ENCODE measurements at places on chromosomes 3 and 15. TPM values are rescaled to one million over a fixed set of nuclear protein-coding genes. Genes with fewer than 3 reads are reported as not detected.
A peak's percentile ranks its signal among the peaks of the same experiment; 100 is the strongest.

SCAMP5 gene
- 2.2 TPM for total RNA-seq

- no peaks in the 10 kb centered on the region for H3K36me3 ChIP-seq
- H3K27ac ChIP-seq: no peak overlapping the region
- DNase-seq: no peak
- no peaks in the 10 kb centered on the region for H3K27me3 ChIP-seq
- no peaks in the 10 kb centered on the region for H3K4me1 ChIP-seq
Measured at GRCh38 chr3:29374226-29374625, 93.4 kb downstream of the RBMS3 start.

DNA sequence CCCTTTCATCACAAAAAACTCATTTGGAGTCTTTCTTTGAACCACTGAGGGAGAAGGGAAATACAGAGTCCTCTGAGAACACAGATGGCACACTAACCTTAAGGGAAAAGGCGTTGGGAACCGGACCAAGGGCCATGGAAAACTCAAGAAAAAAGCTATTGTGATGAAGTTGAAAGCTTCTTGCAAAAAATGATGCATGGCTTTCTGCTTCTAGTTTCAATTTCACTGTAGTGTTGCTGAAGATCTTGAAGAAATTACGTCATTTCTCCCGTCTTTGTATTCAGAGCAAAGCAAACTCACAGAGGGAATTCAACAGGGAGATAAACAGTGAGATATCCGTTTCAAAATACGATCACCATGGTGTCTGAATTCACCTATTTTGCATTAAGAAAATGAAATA is 642.3 kb upstream of the ADAMTS9 start:
- H3K36me3 ChIP-seq: no peaks in the 10 kb centered on the region
- no peak for DNase-seq
- no peaks in the 10 kb centered on the region for H3K27me3 ChIP-seq

- H3K27ac ChIP-seq: peak overlapping the region; percentile 57
- no peak overlapping the region for H3K4me3 ChIP-seq
- no peaks in the 10 kb centered on the region for H3K36me3 ChIP-seq
- no peak for DNase-seq
Measured at GRCh38 chr3:161567577-161568361, 71.2 kb downstream of the OTOL1 start.

Data from breast epithelium (tissue), 4 donors.